ENCODE measurements at places on chromosomes 1 and 21.

- no peak for DNase-seq
Measured at GRCh38 chr1:93993731-93994130, 84.5 kb upstream of the GCLM start.

DNA sequence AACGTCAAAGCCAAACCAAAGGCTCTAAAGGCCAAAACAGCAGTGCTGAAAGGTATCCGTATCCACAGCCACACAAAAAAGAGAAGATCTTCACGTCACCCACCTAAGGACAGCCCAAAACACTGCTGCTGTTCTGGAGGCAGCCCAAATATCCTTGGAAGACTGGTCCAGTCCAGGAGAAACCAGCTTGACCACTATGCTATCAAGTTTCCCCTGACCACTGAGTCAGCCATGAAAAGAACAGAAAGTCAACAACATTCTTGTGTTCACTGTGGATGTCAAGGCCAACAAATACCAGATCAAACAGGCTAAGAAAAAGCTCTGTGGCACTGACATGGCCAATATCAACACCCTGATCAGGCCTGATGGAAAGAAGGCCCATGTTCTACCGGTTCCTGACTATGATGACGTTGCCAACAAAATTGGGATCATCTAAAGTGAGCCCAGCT, 32.1 kb downstream of the ARID4B start:
- no peak for DNase-seq

DNA sequence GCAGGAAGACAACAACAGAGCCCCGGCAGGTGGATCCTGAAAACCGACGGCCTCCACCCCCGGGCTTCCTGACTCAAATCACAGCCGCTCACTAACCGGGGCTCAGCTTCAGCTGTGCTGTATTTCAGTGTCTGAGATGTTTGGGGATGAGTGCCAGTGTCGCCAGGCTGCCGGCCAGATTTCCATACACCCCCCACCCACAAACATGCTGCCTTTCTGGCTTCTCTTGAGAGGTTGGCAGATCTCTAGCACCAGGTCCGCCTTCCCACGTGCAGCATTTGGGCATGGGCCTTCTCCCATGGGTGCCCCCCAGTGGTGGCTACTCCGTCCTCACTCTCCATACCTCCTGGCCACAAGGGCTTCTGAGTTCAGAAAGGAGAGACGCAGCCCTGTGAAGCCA, 34.8 kb downstream of the KCNAB2 start:
- DNase-seq: no peak

- no peak for DNase-seq
Measured at GRCh38 chr21:26835027-26835713, 10.0 kb downstream of the ADAMTS1 start.

GRCh38 chr1:223487887-223488259, 94.7 kb downstream of the CCDC185 start:
- DNase-seq: no peak

DNA sequence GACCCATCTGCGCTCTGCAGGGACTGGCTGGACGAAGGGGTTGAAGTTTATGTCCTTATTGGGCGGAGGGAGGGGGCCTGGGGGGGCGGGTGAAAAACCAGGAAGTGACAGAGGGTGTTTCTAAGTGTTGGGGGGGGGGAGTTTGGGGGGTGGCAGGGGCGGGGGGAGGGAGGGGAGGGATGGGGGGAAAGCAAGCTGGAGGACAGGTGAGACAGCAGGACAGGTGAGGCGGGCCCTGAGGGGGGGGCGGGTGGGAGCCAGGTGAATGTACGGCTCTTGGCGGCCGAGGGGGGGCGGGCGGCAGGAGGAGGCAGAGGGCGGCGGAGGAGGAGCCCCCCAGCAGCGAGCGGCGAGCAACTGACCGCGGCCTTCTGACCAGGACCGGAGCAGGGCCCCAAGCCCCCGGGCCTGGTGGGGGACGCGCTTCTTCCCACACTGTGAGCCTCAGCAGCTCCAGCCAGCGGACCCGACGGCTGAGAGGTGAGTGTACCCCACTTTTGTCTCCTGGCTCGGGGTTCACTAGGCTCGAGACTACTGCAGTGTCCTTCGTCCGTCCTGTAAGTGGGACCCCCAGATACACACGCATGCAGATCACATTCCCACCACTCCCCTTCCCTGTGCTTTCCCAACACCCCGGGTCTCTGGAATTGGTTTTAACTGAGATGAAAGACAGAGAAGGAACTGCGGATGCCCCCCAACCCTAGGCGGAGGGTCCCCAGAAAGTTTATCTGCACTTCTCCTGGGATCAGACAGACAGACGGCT, at the start of gene ZBTB7B:
TSS of gene ZBTB7B (plus strand) at position 339 of the 763 bp plus-strand sequence. CDS start 11,859 bp downstream, outside the sequence.
- no peak for DNase-seq

DNA sequence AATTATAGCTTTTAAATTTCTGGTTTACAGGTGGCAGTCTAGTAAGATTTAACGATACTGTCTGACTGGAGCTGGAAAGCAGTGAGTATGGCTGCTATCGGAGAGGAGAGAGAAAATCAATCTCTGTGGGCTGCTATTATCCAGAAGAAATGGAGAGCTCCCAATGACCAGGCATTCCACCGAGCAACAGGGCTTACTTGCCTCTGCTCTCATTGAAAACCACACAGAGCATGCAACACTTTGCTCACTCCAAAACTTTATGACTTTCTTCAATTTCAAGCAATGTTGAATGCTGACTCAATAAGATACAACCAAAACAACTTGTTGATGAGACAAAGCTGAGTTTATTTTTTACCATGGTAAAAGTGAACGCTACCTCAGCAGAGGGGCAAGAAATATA, 337.0 kb upstream of the NCAM2 start:
- no peak for DNase-seq

- no peak for DNase-seq
Measured at GRCh38 chr1:221162939-221163338, 283.7 kb downstream of the HLX start.

GRCh38 chr1:6261615-6261995, 707 bp upstream of the GPR153 start:
- no peak for DNase-seq

GRCh38 chr1:54791880-54792522, 9.1 kb downstream of the TTC22 start:
- peak; percentile 43 for DNase-seq

DNA sequence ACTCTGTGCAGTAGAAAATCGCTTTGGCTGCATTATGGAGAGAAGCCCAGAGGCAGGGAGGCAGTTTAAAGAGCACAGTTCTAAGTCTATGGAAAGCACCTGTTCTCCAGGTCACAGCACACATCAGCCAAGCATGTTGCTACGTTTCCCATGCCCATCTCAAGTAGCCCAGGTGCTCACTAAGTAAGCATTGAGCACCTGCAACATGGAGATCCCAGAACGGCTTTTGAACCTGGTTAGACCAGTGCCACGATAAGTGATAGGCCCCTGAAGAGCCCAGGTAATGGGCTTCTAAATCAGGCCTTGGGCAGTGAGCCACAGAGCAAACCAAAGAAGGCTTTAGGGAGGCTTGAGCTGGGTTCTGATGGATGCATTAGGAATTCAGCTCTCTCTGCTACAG, 186.2 kb downstream of the C1orf94 start:
- no peak for DNase-seq

DNA sequence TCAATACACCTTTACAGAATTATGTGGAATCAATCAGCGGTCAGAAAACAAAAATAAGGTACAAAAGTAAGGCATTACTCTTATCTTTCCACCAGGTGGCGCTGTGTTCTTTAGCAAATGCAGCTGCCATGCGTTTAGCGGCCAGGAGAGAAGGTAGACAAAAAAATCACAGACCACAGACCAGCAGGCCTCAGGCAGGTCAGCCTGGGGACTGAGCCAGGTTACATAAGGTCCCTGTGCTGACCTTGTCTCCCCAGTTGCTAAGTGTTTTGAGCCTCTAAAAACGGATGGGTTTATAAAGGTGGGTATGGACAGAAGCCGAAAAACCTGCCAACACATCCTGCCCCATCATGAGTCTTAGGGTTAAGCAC, 2.8 kb downstream of the RGS16 start:
- no peak for DNase-seq

- no peak for DNase-seq
Measured at GRCh38 chr1:201346337-201346939, 31.0 kb downstream of the TNNT2 start.

DNA sequence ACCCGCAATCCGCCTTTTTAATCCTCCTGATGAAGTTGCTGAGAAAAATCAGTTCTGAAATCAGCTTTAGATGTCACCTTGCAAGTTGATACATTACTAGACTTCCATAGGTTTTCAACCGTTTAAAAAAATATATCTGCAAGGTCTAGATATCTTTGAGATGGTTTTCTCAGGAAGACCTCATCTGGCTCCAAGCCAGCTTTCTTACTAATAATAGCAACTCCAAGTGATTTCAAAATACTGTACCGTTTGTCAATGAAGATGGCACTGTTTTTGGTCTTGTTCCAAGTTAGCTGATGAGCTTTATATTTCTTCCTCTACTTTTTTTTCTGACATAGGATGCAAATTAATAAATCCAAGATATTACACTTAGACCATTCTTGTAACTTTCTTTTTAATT, 40.3 kb downstream of the LRRC8C start:
- no peak for DNase-seq

GRCh38 chr1:163069142-163069541, at the start of gene RGS4:
Gene RGS4, plus strand, starts transcription at chr1:163069361. Its CDS starts 124 bp downstream, at chr1:163069485.
- DNase-seq: no peak

DNA sequence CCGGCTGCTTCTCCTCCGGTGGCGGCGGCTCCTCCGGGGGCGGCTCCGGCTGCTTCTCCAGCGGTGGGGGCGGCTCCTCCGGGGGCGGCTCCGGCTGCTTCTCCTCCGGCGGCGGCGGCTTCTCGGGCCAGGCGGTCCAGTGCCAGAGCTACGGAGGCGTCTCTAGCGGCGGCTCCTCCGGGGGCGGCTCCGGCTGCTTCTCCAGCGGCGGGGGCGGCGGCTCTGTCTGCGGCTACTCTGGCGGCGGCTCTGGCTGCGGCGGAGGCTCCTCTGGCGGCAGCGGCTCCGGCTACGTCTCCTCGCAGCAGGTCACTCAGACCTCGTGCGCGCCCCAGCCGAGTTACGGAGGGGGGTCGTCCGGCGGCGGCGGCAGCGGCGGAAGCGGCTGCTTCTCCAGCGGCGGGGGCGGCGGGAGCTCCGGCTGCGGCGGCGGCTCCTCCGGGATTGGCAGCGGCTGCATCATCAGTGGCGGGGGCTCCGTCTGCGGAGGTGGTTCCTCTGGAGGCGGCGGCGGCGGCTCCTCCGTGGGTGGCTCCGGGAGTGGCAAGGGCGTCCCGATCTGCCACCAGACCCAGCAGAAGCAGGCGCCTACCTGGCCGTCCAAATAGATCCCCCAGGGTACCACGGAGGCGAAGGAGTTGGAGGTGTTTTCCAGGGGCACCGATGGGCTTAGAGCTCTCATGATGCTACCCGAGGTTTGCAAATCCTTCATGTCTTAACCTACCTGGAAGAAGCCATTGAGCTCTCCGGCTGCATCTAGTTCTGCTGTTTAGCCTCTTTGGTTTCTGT, 2.0 kb downstream of the LORICRIN start:
- peak; percentile 2 for DNase-seq

GRCh38 chr1:30950700-30951099, 42.1 kb upstream of the SDC3 start:
- DNase-seq: no peak

- no peak for DNase-seq
Measured at GRCh38 chr1:8082945-8083344, 56.8 kb upstream of the ERRFI1 start.

DNA sequence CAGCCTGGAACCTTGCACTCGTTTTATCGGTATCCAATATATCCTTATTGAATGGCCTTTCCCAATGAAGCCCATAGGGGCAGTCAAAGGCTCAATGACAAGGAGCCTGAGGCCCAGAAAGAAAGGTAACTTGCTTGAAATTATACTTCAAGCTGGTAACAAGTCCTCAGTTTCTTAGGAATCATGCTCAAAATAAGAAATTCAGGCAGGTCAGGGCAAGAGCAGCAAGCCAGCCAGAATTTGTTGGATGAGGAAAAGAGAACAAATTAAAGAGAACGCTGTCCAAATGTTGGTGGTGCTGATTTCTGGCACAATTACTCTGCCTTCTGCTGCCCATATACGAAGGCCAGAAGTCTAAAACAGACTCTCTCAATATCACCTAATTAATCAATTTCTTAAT, 77.6 kb downstream of the DDX20 start:
- DNase-seq: no peak

DNA sequence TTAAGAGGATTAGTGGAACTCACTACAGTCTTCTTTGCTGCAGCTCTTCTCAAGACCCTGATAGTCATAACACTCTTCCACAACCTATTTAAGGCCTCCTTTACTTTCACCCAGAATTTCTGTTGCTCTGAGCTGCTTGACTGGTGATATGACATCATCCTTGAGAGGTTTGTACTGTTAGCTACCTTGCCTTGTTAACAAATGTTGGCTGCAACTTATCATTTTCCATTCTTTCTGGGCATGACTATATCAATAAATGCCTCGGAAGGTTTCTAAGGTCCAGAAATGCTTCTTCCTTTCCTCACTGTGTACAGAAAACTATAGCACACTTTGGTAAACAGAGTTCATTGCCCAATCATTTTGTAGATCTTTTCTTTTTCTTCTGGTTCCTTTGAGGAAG, 1292.2 kb upstream of the TMPRSS15 start:
- no peak for DNase-seq

DNA sequence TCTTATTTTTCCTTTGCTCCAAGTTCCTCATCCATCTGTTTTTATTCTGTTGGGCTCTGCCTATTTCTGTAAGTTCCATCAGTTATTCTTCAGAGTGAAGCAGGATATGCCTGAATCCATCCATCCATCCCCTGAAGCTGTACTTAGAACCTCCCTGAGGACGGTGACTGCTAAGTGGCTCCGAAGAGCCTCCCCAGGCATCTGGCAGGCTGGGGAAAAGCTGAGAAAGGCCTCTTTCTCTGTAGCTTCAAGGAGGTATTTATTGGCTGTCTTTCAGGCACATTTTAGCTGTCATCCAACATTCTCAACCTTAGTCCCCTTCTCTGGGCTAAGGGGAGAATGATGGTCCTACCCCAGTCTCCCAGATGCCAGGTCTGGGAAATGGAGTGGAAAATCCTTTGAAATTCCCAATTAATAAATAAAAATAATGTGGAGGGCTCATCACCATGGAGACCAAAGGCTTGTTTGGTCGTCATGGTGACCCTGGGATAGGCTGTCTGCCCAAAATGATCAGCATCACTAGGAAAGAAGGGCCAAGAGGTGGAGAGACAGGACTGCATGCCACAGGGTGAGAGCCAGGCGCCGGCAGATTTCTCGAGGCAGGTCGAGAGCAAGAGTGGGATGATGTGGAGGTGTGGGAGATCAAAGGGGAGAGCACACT, 82.0 kb downstream of the UBIAD1 start:
- DNase-seq: no peak

GRCh38 chr1:54309631-54310366, 96.4 kb downstream of the SSBP3 start:
- DNase-seq: no peak

DNA sequence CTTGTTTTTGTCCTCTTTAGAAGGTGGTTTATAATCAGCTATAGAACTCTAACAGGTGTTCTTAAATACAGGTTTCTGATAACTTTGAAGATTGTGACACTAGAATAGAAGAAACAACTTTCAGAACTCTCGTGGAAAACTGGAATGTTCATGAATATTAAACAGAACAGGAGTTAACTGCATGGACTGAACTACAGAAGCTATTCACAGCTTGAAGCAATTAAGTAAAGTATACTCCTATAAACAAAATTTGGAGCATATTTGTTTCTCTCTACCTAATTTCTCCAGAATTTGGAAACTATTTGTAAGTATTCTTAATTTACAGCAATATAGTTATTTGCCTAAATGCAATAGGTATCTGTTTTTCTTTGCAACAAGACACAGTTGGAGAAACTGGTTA, 824.8 kb downstream of the ADGRL2 start:
- no peak for DNase-seq

- no peak for DNase-seq
Measured at GRCh38 chr1:19610282-19610981, 33.7 kb upstream of the NBL1 start.

- DNase-seq: no peak
Measured at GRCh38 chr1:32855861-32856617, 14.7 kb downstream of the FNDC5 start.
